Activated naive CD4-positive, alpha-beta T cell treated with anti-CD3 and anti-CD28 coated beads, Interleukin-2, amount 50 U/mL, for 72 hours (primary cell): ENCODE measurements at places on chromosomes 12 and 14.
A peak's percentile ranks its signal among the peaks of the same experiment; 100 is the strongest.

DNA sequence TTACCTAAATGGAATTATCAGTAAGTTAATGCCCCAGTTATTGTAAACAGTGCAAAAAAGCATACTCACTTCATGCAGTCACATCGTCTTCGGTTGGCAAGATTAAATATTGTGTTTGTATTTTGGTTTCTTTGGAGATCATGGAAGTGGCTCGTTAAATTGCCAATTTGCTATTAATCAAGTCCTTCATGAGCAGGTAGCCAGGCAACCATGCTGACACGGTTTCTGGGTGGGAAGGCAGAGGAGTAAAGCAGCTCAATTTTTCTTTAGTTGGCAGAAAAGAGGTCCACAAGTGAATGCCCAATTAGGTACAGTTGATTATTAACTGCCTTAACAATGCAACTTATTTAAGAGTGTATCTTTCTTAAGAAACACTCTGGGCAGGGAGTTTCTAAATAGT lies 43.9 kb downstream of the PPP4R3A start:
- DNase-seq, result no peak

DNA sequence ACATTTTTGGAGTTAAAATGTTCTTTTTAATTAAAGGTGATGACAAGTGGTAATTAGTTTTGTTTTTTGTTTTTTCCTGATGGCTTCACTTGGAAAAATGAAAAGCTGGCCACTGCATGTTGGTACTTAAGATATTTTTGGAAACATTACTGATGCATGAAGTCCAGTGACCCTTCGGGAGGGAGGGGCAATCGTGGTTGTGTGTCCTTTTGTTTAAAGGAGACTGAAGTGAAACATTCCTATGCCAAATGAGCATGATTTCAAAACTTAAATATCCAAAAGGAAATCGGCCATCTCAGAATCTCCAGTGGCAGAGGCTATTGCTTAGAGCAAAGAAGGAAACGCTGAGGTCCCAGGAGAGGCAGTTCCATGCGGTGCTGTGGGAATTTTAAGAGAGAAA lies 20.1 kb downstream of the LTBP2 start:
- no peak for DNase-seq

- no peak for DNase-seq
Observed at GRCh38 chr12:117045160-117046010, 53.8 kb downstream of the TESC start.

DNA sequence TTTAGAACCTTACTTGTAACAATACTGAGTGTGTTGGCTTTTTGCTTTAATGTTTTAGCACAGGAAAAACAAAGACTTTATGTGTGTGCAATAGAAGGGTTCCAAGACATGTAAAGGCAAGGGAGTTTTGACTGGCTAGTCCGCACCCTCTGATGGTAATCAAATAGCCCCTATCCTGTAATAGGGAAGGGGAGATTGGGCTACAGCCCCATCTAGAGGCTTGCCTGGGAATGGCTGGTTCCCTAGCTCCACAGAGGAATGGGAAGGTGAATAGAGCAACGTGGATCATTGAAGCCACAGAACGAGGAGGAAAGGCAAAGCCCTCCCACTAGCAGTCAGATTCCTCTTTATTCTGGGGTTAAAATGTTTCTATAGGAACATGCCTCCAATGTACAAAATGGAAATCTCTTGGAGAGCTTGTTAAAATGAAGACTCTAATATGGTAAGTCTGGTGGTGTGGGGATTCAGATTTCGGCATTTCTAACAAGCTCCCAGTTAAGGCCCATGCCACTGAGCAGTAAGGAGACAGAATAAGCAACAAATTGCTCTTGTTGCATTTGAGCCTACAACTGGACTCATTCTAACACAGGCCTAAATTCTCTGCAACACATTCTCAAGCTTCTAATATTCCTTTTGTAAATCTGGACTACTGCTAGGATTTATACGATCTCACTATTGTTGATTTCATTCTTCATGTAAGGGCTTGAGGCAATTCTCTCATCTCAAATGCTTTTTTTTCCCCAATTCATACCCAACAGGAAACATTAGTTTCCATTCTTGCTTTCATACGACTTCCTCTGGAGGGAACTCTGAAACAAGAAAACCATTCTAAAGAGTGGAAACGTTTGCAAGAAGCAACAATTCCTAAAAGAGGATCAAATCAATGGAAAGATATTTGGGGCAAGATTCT lies 57.1 kb downstream of the NIN start:
- no peak for DNase-seq

DNA sequence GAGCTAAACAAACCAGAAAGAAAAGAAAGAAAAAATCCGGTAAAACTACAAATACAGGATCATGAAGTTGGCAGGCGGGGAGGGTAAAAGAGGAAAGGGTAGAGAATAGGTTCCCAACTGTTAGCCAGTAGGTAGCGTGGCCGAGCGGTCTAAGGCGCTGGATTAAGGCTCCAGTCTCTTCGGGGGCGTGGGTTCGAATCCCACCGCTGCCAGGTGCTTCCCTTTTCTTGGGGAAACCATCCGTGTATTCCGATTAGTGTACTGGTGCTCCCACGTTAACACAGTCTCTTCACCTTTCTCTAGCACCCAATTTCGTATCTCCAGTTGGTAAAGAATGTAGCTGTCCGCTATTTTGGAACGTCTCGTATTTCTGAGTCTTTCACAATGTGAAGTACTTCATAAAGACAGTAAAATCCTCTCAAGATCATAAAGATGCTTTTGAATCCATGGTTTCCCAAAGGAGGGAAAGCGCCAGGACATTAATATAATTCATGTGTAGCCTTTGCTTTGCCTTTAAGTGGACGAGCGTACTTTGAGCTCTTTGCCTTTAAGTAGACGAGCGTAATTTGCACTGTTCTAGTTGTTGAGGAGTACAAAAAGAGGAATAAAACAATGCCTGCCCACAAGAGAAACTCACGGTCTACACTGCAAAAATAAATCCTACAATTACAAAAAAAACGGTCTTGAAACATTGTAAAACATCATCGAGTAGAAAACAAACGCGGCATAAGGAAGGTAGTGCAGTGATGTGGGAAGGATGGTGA lies 19.0 kb upstream of the RNASE12 start:
- DNase-seq, result peak; percentile 82

- DNase-seq, result no peak
Observed at GRCh38 chr12:45775964-45776363, 46.5 kb downstream of the ARID2 start.

GRCh38 chr14:64692986-64693809 lies 11.0 kb upstream of the PLEKHG3 start:
- no peak for DNase-seq

- DNase-seq, result no peak
Observed at GRCh38 chr14:59529189-59529588, 44.9 kb downstream of the JKAMP start.

GRCh38 chr12:58809064-58809607 lies 111.2 kb downstream of the LRIG3 start:
- no peak for DNase-seq

- no peak for DNase-seq
Observed at GRCh38 chr12:114835031-114835430, 151.1 kb upstream of the TBX3 start.

GRCh38 chr12:116090516-116090915 lies 187.0 kb downstream of the MED13L start:
- no peak for DNase-seq

DNA sequence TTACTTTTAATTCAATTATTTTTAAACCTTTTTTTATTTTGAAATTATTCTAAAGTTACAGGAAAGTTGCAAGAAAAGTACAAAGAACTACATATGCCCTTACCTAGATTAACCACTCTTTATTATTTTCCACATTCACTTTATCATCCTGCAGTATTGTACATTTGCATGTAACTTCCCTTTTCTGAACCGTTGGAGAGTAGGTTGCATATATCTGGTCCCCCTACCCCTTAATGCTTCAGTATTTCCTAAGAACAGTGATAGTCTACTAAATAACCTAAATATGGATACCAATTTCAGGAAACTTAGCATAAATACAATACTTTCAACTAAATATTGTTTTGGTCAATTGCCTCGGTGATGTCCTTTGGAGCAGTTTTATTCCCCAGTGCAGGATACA lies 15.0 kb downstream of the G2E3 start:
- DNase-seq, result no peak

- no peak for DNase-seq
Observed at GRCh38 chr14:65079768-65080167, 22.5 kb downstream of the MAX start.

DNA sequence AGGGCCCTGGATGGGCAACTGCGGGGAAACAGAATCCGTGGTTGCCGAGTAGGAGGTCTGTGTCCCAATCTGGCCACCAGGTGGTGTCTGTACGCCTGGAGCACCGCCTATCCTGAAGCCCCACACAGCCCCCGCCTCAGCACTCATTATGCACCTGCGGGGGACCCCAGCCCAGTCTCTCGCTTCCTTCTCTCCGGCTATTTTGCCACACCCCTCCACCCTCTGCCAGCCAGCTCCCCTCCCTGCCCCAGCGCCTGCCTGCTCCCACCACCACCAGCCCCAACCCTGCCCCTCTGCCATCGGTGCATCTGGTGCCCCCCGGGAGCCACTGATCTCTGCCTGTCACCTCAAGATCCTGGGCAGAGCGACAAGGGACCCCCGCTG lies 2.2 kb upstream of the NXPH4 start:
- DNase-seq, result peak; percentile 74

GRCh38 chr12:42957561-42958290 lies 368.2 kb upstream of the PRICKLE1 start:
- no peak for DNase-seq

GRCh38 chr12:90460681-90461080 lies 494.3 kb downstream of the CCER1 start:
- no peak for DNase-seq

DNA sequence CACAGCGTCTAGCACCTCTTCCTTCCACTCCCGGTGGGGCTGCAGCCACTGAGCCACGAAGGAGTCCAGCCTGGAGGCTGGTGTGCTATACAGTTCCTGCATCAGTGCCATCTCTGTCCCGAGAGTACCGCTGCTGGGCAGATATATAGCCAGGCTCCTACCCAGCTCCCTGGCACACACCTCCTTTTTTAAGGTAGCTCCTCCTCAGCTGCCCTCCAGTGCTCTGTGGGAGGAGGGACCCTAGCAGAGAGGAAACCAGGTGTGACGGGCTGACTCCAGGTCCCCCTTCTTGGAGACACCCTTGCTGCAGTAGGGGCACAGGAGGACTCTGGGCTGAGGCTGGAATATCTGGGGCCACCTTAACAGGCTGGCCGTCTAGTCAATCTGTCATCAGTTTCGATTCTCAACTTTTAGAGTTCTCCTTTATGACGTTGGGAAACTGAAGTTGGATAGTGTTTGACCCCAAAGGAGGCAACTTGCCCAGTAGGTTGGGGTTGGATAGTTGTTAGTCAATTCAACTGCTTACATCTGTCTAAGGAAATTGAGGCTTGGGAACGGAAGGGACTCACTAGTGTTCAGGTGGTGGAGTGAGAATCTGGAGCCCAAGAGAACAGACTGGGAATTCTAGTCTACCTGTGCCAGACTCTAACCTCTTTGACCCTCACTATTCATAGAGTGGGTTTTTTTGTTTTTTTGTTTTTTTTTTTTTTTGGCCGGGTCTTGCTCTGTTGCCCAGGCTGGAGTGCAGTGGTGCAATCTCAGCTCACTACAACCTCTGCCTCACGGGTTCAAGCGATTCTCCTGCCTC lies at the start of gene OASL:
Gene OASL, minus strand, starts transcription at position 386 of the 808 bp plus-strand sequence. Its CDS starts 275 bp downstream, at position 111.
- peak; percentile 64 for DNase-seq

DNA sequence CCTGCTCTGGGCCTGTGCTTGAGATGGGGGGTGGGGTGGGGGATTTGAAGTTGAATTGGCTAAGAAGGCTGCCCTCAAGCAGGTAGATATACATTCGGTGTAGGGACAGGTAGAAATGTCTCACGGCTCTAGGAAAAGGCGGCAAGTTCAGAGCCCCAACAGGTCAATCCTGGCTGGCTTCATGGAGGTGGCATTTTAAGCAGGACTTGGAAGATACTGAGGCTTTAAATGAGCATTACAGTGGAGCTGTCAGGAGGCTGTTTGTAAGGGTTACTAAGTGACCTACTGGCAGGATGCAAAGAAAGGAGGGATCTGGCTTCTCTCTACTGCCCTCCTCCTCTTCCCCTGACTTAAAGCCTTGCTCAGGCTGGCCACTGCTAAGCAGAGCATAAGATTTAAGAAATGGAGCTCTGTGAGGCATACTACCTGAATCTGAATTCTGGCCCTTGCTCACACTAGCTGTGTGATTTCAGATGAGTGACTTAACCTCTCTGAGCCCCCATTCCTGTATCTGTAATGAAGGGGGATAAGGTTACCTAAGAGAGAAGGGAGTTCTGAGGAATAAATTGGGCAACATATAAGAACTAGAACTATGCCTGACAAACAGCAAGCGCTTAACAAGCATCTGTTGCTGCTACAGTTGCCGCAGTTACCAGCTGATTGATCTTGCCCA lies 61.6 kb downstream of the SLC24A4 start:
- no peak for DNase-seq

GRCh38 chr14:91872011-91872501 lies 4.7 kb upstream of the TC2N start:
- DNase-seq, result peak; percentile 36

GRCh38 chr14:61388173-61388975 lies 67.0 kb downstream of the PRKCH start:
- peak; percentile 38 for DNase-seq

GRCh38 chr14:32623300-32624093 lies 294.4 kb downstream of the AKAP6 start:
- DNase-seq, result no peak

- DNase-seq, result no peak
Observed at GRCh38 chr12:51863363-51863932, 14.9 kb upstream of the FIGNL2 start.

DNA sequence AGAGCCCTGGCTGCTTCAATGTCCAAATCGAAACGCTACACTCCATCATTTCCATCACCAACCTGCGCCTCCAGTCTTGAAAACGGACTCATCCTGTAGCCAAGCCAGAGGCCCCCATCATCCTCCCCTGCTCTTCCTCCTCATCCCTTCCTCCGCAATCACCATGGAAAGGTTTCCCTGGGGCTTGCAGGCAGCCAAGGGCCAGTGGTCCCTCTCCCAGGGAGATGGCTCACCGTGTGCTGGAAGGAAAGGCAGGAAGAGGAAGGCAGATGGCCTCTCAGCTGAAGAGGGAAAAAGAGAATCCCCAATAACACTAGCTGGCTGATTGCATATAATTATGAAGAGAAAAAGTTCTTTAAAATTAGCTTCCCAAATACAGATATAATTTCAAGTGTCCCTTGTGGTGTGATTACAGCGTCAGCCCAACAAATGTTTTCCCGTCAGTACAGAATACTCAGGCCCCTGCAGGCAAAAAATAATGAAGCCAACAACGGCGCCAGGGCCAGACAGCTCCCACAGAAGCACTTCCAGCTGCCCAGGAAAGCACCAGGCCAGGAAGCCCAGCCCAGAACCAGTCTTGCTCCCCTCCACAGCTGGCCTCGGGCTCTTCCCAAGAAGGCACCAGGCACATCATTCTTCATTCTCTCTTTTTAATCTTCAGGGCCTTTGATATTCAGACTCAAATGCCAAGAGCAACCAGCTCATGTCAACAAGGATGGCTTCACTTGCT lies 24.7 kb downstream of the ITPK1 start:
- DNase-seq, result no peak

- peak; percentile 33 for DNase-seq
Observed at GRCh38 chr12:130335517-130336392, 1.9 kb upstream of the PIWIL1 start.

DNA sequence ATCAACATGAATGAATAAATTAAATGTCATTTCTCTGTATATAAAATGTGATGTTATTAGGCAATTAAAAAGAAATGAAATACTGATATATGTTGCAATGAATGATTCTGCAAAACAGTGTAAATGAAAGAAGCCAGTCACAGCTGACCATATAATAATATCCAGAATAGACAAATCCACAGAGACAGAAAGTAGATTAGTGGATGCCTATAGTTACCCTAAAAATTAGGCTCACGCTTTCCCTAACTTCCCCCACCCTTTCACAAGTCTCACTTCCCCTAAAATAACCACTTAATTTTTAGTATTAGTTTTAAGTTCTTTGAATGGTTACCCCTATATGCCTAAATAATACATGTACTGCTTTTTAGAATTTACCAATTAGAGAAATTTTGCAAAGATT lies 348.9 kb upstream of the FAR2 start:
- no peak for DNase-seq
